ENCODE measurements at places on chromosomes 7 and 10.
A peak's percentile ranks its signal among the peaks of the same experiment; 100 is the strongest.

- no peak for DNase-seq
Measured at GRCh38 chr7:36459236-36459960, 69.7 kb downstream of the ANLN start.

GRCh38 chr10:119917777-119918176 is 25.2 kb downstream of the SEC23IP start:
- no peak for DNase-seq

GRCh38 chr10:133336577-133337369 is at the start of gene CALY:
CALY (minus strand) TSS chr10:133336896; CDS start chr10:133328989, 7,907 bp downstream.
- no peak for DNase-seq

GRCh38 chr7:25369786-25370185 is 141.5 kb upstream of the NPVF start:
- no peak for DNase-seq

DNA sequence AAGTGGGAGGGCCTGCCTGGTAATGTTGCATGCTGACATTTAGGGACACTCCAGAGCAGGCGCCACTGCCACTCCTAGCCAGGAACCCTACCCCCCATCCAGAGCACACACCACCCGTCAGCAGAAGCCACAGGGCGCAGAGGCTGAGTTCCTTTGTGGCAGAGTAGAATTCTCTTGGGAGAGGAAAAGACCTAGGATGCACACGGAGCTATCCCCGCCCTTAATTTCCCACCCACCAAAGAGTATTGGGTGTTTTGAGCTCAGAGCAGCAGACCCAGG is 702 bp upstream of the INSYN2A start:
- DNase-seq: no peak

- DNase-seq: no peak
Measured at GRCh38 chr10:96450529-96451207, 63.1 kb downstream of the TLL2 start.

DNA sequence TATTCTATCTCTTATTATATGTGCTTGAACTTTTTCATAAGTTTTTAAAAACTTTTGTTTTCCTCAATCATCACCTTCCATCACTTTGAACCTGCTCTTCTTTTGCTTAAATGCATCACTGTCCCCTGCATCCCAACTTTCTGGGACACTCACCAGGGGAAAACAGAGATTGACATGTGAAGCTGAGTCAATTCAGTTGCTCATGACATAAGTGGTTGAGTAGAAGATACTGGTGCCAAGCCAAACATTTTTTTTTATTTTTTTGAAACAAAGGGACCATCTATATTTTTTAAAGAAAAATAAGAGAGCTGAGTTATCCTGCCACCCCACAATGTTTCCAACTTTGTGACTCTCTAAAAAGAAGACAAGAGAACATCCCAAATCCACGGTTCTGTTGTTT is 61.8 kb upstream of the AHR start:
- DNase-seq: no peak

- no peak for DNase-seq
Measured at GRCh38 chr10:43284341-43284910, 17.6 kb upstream of the RASGEF1A start.

- no peak for DNase-seq
Measured at GRCh38 chr7:2076649-2077064, 156.1 kb downstream of the MAD1L1 start.

- no peak for DNase-seq
Measured at GRCh38 chr7:33388332-33388731, 259.0 kb downstream of the BBS9 start.

DNA sequence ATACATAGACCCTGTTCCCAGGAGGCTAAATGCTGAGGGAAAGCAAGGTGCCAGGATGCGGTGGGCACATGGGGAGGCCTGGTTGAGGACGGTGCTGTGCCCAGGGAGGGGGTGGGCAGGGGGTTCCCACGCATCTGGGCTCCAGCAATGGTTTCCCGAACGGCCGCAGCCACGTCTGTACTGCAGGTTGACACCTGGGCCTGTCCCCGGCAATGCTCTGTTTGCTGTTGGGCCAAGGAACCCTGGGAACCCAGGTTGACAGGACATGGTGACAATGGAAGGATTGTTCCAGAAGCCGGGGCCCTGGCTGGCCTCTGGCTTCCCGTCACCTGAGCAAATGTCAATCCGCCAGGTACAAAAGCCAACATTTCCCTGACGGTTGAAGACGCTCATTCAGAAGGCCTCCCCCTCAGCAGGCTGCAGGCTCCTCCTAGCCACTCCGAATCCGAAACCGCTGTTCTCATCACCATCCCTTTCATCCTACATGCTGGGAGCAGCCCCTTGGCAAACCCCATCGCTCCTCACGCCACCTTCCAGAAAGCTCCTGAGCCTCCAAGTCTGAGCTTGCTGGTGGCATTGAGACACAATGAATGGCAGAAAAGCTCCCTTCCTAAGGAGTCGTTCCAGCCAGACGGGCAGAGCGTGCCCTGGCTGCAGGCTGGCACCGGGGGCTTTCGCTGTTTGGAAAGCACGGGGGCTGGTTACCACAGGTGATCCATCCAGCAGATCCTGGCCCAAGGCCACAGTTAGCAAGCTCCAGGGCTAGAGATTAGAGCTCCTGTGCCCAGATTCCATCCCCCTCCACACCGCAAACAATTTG is 31.2 kb downstream of the SPOCK2 start:
- DNase-seq: no peak

- no peak for DNase-seq
Measured at GRCh38 chr7:151690606-151691005, 170.9 kb upstream of the RHEB start.

DNA sequence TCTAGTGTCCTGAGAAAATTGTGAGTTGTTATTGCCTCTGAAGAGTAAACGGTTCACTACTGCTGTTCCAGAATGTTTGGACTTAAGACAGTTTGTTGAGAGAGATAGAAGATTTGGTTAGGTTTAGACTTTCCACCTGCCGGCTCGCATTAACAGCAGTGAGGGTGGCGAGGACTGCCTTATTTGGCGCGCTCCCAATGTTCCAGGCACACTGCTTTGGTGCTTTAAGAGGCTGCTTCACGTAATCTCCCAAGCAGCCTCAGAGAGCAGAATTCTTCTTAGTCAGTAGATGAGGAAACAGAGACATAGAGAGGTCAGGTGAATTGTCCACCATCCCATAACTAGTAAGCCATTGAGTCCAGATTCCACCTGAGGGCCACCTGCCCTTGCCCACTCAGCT is 41.1 kb downstream of the GLRX3 start:
- no peak for DNase-seq

DNA sequence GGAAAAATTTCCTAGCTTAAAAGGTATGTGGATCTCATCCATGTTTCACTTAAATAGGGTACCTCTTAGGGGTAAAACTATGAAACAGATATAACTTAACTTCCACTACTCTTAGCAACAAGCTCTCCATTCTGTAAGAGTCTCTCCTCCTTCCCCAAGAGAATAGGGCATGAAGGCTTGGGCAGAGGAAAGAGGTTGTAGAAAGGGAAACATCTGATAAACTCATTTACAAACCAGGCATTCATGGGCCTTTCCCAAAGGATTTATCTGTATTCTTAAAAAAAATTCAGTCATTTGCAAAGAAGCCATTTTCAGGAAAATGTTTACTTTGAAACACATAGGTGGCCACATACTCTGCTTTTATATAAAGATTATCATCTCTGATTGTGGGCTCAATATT is 82.7 kb downstream of the SEMA3A start:
- DNase-seq: no peak

DNA sequence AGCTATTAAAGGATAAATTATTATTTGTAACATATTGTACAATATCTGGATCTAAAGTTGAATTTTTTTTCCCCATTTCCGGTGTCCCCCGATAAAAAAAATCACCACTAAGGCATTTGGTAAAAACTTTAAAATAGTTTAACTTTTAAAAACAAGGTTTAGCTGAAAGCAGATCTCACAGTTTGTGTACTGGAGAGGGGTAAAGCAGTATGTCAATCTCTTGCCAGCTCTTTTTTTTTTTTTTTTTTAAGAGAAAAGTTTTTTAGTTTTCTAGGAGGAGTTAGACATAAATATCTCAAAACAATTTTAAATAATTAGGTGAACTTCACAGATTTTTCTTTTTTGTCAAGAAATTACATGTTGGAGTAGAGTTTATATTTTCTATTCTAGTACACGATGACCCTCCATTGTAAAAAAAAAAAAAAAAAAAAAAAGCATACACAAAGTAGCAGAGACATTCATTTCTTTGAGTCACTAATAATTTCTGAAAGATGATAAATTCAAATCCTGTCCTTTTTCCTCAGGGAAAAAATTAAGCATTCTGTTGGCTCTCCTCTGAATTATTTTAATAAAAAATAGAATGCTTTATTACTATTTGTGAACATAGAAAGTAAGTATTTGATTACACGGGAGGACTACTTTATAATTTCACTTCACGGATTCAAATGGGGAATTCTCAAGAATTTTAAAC is 1.9 kb upstream of the HBP1 start:
- no peak for DNase-seq

DNA sequence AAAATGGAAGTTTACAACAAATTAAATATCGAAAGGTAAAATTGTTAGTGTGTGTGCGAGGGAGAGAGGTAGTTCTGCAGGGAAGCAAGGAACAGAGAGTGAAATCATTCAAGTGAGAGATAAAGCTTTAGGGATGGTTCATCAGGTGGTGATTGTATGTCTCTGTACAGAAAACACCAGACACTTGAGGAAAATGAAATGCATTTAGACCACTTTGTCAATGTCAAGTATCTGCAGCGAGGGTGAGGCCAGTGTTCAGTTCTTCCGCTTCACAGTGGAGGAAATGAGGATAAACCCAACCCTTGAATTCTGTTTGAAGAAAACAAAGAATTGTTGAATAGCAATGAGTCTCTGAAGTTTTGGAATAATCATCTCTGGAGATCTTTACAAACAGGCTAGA is 14.4 kb upstream of the ITGB1 start:
- no peak for DNase-seq

DNA sequence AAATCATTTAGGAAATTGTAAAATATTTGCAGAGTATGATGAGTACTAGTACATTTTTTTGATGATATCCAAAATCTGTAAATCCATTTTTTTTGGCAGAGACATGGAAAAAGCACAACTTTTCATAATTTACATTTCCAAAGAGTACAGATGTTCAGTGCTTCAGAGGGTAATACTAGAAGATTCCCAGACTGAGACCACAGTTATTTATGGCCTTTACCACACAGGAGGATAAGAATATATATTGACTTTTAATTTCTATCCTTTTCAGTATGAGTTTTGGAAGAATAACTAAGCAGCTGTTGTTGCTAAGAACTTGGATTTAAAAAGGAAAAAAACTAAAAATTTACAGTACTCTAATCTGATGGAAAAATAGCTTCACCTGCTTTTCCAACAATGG is 61.9 kb downstream of the HGF start:
- DNase-seq: no peak

DNA sequence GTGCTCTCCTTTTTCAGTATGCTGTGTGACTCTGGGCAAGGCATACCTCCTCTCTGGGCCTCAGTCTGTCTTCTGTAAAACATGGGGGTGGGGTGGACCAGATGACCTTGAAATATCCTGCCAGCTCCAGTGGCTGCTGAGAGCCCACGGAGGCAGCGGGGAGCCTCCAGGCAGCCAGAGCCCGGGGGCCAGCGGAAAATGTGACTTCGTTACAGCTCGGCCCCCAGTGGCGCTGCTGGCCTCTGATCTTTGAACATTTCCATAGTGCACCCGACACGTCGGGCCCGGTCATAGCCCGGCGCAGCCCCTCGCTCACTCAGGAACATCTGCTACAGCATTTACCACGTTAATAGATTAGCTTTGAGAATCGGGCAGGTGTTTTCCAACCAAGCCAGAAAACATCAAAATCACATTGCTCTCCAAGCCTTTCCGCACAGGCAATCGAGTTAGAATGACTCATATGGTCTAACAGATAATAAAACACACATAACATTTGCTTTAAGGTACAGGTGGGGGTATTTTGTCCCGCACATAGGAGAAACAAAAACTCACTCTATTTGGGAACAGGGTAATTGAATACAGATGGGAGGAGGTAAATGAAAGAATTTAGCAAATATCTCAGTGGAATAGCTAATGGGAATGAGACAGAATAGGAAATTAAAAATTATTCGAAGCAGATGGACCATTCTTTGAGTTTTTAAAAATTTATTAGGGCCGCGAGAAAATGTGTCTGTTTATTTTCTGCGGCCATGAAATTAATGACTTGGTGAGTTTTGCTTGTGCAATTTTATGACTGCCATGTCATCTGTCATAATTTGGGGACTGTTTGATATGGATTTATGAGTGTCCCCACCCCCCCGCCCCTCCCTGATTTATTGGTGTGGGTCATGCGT is 26.3 kb upstream of the COMTD1 start:
- peak; percentile 23 for DNase-seq

DNA sequence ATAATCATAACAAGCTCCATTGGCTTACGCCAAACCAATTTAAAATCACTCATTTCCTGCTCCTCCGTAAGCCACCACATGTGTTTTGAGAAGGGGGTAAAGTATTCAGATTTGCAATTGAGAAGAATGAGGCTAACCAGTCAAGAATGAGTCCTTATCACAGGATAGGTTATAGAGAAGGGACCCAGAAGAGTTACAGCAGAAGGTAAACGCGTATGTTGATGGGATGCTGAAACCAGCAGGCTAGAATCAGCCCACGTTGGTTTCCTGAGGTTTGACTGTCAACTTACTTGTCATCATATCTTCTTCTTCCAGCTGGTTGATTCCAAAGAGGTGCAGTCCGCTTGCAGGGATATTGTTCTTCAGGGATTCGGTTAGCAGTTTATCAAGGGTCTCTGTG is 64.1 kb upstream of the TM9SF3 start:
- DNase-seq: no peak

Measured in SHP77 treated with DMSO at 0.1 percent for 48 hours (cell line).